ENCODE measurements at places on chromosomes 2 and 18. TPM values are rescaled to one million over a fixed set of nuclear protein-coding genes. Genes with fewer than 3 reads are reported as not detected.

- H3K4me1 ChIP-seq, result peaks cover 31% of the 10 kb centered on the region
- peaks cover 25% of the 10 kb centered on the region for H3K27me3 ChIP-seq
- DNase-seq, result no peak
- no peak overlapping the region for H3K4me3 ChIP-seq
Observed at GRCh38 chr18:76384114-76384790, 110.8 kb downstream of the ZNF516 start.

Gene CPLX4
- total RNA-seq, result not detected

GRCh38 chr18:55018602-55019001 lies 59.3 kb upstream of the CCDC68 start:
- no peaks in the 10 kb centered on the region for H3K27me3 ChIP-seq
- H3K36me3 ChIP-seq, result no peaks in the 10 kb centered on the region
- H3K4me1 ChIP-seq, result no peaks in the 10 kb centered on the region
- H3K4me3 ChIP-seq, result no peak overlapping the region

DNA sequence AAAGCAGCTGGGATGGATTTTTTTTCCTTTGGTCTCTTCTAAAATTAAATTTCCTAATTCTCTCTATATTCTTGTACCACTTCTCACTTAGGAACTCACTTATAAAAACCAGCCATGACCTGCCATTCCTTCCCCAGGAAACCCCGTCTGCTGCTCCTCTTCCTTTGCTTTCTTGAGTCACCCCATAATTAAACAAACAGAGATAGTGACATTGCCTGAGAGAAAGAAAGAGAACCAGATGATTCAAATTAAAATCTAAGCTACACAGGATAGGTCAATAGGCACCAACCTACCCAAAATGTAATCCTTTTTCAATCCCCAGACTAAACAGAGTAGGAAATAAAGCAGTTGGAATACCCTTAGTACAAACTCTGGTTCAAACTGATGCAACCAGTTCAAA lies 9.7 kb downstream of the STK39 start:
- H3K36me3 ChIP-seq, result no peaks in the 10 kb centered on the region
- DNase-seq, result no peak
- H3K4me1 ChIP-seq, result peaks cover 30% of the 10 kb centered on the region
- no peaks in the 10 kb centered on the region for H3K27me3 ChIP-seq

GRCh38 chr2:160652236-160652635 lies 158.6 kb upstream of the RBMS1 start:
- H3K27ac ChIP-seq, result no peak overlapping the region
- peak; percentile 72 for DNase-seq
- no peaks in the 10 kb centered on the region for H3K36me3 ChIP-seq
- H3K4me1 ChIP-seq, result peaks cover 32% of the 10 kb centered on the region

DNA sequence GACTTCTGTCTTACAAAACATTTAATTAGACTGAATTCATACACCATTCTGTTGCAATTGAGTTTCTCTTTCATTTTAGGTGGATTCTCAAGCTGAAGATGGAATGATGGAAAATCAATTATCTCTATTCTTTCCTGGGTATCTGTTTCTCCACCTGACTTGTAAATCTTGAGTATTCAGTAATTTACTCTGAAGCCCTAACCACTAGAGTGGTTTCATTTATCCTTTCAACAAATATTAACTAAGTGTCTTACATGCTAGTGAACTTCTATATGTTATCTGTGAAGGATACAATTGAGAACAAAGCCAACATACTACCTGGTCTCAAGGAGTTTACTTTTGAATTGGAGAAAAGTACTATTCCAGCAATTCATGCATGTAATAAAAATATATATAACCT lies 94.1 kb upstream of the ZNF804A start:
- DNase-seq, result no peak
- H3K36me3 ChIP-seq, result no peaks in the 10 kb centered on the region
- no peaks in the 10 kb centered on the region for H3K4me1 ChIP-seq
- no peaks in the 10 kb centered on the region for H3K27me3 ChIP-seq

DNA sequence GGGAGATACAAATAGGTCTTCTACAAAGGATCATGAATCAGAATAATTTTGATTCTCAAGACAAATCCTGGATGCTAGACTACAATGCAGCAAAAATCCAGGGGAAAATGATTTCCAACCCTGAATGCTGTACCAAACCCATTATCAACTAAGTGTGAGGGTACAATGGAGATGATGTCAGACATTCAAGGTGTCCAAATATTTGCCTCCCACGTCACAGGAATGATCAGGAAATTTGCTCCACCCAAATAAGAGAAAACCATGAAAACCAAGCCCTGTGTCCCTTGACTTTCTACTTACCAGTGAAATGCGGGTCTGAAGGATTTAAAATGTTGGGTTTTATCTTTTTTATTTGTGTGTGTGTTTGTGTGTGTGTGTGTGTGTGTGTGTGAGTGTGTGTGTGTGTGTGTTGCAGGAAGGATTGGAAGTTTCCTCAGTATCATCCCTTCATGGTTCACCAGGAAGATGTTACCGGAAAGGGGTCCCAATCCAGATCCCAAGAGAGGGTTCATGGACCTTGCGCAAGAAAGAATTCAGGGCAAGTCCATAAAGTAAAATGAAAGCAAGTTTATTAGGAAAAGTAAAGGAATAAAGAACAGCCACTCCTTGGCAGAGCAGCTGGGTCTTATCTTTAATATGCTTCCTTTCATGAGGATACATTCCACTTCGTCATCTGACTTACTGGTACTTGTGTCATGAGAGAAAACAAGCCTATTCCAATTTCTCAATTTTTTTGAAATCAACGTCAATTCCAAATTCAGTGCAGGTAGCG lies 61.1 kb upstream of the ID2 start:
- H3K27ac ChIP-seq, result no peak overlapping the region
- H3K4me3 ChIP-seq, result no peak overlapping the region
- DNase-seq, result no peak
- H3K4me1 ChIP-seq, result no peaks in the 10 kb centered on the region

Gene C2orf92
- total RNA-seq, result 15.3 TPM

Data from T-cell (primary cell).